Foreskin keratinocyte (primary cell): ENCODE measurements at places on chromosomes 4 and X. TPM values are rescaled to one million over a fixed set of nuclear protein-coding genes. Genes with fewer than 3 reads are reported as not detected.
A peak's percentile ranks its signal among the peaks of the same experiment; 100 is the strongest.

Gene RBM46
- 0.04 TPM in 1 of 2 replicates, not detected in the other for total RNA-seq

Gene CD38
- total RNA-seq = not detected in 2 replicates

Gene CT45A10
- total RNA-seq = not detected in 2 replicates

GRCh38 chrX:147191361-147191760 is 376.8 kb upstream of the CXorf51A start:
- no peak for DNase-seq

- no peak for DNase-seq
Measured at GRCh38 chrX:74179990-74180389, 124.0 kb upstream of the ZCCHC13 start.

GRCh38 chrX:65596270-65597034 is 61.9 kb upstream of the LAS1L start:
- DNase-seq = no peak

DNA sequence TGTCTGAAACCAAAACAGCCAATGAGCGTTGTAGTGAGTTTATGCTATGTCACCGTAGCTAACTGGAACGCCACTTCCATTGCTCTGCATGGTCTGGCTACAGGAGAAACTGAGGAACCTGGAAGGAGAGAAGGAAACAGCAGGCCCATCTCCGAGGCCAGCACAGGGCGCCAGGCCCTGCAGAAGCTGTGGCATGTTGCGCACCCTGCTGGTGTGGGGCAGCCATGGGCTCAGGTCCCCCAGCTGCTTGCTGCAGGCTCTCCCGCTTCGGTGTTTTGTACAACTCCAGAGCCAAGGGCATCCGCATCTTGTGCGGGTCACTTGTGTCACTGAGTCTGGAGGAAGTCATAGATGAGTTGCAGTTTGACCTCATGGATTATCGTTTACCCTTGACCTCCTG is 89.2 kb downstream of the AFAP1 start:
- no peak for DNase-seq

- peak; percentile 23 for DNase-seq
Measured at GRCh38 chr4:55445921-55446577, 50.3 kb downstream of the TMEM165 start.

DNA sequence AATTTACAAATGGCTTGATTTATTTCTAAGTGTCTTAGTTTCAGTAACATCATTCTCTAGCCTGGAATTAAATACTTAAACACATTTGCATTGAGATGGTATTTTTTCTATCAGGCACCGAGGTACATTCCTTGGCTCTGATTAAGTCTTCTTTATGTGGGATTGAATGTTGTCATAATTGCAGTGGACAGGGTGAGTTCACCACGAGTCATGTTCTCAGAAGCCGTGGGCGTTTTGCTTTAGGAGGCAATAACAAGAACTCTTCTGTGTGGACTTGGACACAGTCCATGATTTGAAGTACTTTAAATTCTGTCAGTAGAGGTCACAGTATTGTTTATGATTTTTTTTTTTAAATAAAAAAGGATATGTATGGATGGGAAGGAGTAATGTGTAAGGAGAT is 57.1 kb upstream of the EFHC2 start:
- peak; percentile 93 for DNase-seq

GRCh38 chr4:173807347-173807746 is 277.3 kb upstream of the HAND2 start:
- DNase-seq = no peak

DNA sequence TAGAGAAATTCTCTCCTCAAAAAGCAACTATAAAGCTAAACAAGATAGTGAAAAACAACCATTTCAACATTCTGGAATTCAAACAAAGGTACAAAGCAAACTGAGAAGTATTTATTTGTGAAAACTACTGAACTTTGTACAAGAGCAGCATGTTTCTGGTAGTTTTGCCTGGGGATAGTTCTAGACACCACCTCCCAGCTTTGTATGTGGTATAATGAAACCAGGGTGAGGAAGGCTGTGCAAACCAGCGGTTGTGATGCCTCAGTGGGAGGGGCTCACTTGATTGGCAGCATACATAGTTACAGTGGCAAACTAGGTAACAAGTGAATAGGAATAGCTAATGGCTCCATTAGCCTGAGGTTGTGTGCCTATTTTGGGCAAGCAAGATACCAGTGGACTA is 18.6 kb upstream of the FRMD7 start:
- no peak for DNase-seq
